Fibroblast of lung (primary cell): ENCODE measurements at places on chromosomes 4 and X. TPM values are rescaled to one million over a fixed set of nuclear protein-coding genes. Genes with fewer than 3 reads are reported as not detected.

- H3K4me1 ChIP-seq = no peaks in the 10 kb centered on the region
- peaks cover 2% of the 10 kb centered on the region for H3K27me3 ChIP-seq
- DNase-seq = no peak
- H3K4me3 ChIP-seq = no peak overlapping the region
These were observed 77.8 kb downstream of the CD38 start for GRCh38 chr4:15855804-15856475.

DNA sequence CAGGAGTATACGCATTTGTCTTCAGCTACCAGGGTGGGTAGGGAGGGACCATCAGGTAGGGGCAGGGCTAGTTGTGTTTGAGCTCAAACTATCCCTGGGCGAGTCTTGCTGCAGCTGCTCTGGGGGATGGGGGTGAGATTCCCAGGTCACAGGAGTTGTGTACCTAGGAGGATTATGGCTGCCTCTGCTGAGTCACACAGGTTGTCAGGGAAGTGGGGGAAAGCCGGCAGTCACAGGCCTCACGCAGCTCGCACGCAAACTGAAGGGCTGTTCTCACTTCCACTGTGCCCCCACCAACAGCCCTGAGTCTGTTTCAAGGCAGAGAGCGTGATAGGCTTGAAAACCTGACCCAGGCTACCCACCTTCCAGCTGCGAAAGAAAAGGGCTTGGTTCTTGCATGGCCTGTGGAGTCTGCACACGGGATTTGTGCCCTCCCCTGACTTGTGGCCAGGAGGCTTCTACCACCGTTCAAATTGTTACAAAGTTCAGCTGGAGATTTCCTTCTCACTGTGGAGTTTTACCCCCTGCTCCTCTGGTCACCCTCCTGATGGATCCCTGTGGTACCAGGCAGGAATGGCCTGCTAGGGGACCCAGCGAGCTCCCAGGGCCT is 63.8 kb downstream of the ARFIP1 start:
- H3K27me3 ChIP-seq = no peaks in the 10 kb centered on the region
- no peak overlapping the region for H3K27ac ChIP-seq
- no peak overlapping the region for H3K4me3 ChIP-seq
- H3K4me1 ChIP-seq = no peaks in the 10 kb centered on the region

GRCh38 chrX:48958635-48959094 is 1.3 kb upstream of the OTUD5 start:
- H3K27me3 ChIP-seq = no peaks in the 10 kb centered on the region
- peak; percentile 61 for DNase-seq
- peak overlapping the region; percentile 99 for H3K27ac ChIP-seq
- H3K4me1 ChIP-seq = peaks cover 5% of the 10 kb centered on the region

GRCh38 chr4:78621395-78621794 is 69.8 kb downstream of the ANXA3 start:
- H3K4me3 ChIP-seq = no peak overlapping the region
- H3K27ac ChIP-seq = no peak overlapping the region
- peaks cover 5% of the 10 kb centered on the region for H3K4me1 ChIP-seq
- no peaks in the 10 kb centered on the region for H3K27me3 ChIP-seq
- no peaks in the 10 kb centered on the region for H3K36me3 ChIP-seq
- no peak for DNase-seq

SFRP2 gene
- 0.32 TPM in 1 of 2 replicates, not detected in the other for polyA plus RNA-seq
